ENCODE measurements at places on chromosomes 6 and 20. TPM values are rescaled to one million over a fixed set of nuclear protein-coding genes. Genes with fewer than 3 reads are reported as not detected.

The MDFI gene
- 62.6 TPM for total RNA-seq

The BEND3 gene
- 3.9 TPM for total RNA-seq

The PRDM1 gene
- 0.15 TPM for total RNA-seq

The IPCEF1 gene
- total RNA-seq: not detected

The TRIM31 gene
- total RNA-seq: not detected

DNA sequence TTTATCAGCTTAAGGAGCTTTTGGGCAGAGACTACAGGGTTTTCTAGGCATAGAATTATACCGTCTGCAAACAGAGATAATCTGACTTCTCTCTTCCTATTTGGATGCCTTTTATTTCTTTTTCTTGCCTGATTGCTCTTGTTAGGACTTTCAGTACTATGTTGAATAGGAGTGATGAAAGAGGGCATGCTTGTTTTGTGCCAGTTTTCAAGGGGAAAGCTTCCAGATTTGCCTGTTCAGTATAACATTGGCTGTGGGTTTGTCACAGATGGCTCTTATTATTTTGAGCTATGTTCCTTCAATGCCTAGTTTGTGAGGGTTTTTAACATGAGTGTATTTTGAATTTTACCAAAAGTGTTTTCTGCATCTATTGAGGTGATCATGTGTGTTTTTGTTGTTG lies 192.8 kb upstream of the PHACTR1 start:
- no peaks in the 10 kb centered on the region for H3K27me3 ChIP-seq
- peaks cover 3% of the 10 kb centered on the region for H3K4me1 ChIP-seq
- no peak for DNase-seq

GRCh38 chr20:7610681-7611080 lies 329.6 kb downstream of the HAO1 start:
- H3K27ac ChIP-seq: no peak overlapping the region
- no peak for DNase-seq
- no peaks in the 10 kb centered on the region for H3K27me3 ChIP-seq
- H3K36me3 ChIP-seq: no peaks in the 10 kb centered on the region
- no peaks in the 10 kb centered on the region for H3K4me1 ChIP-seq

DNA sequence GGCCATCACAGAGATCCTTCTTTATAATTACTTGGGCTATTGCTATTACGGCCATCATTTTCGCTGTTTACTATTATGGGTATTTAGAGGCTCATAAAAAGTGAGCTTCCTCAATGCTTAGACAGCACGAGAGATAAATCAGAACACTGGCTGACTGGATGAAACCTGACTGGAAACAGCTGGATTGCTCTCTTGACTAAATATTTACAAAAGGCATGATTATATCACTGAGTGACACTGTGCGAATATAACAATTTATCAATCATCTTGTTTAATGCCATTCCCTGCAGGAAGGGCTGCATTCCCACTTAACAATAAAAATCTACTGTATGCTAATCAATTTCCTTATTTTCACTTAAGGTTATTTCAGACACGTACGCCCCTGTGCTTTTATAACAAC lies 260.1 kb upstream of the ARID1B start:
- H3K4me3 ChIP-seq: no peak overlapping the region
- no peak for DNase-seq
- peaks cover 3% of the 10 kb centered on the region for H3K36me3 ChIP-seq
- no peak overlapping the region for H3K27ac ChIP-seq

DNA sequence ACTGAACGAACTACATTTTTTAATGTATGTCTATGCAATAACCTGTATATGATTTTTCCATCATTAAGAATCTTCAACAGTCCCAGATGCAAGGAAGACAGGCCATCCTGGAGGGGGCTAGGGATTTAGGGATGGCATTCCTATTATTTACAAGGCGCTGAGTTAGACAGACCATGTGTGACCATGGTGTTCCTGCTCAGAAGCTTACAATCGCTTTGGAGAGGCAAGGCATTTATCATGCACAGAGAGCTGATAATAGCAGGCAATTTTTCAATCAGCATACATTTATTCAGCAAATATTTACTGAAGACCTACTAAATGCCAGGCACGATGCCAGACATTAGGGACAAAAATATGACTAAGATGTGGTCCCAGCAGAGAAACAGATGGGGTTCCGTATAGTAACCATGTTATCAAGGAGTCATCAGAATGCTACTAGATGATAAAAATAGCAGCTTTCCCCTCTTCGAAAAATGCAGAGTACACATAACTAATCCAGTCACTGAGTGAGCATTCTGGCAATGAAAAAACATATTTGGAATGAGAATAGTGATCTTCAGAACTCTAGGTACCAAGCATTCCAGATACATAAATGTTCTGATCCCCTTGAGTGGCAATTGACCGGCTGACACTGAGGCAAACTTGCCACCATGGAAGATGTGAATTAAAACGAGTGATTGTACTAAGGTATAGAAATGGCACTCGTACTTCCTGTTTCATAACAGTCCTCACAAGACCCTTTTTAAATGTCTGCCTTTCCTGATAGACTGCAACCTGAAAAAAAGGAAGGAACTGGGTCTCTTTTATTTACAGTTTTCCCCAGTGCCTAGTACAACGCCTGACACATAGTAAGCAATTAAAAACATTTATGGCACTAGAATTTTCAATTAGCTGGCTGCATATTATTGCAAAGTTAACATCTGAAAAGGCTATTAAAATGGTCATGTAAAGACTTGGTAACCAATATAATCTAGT lies 135.7 kb downstream of the ATXN1 start:
- peak overlapping the region; percentile 74 for H3K27ac ChIP-seq
- no peak for DNase-seq
- H3K27me3 ChIP-seq: no peaks in the 10 kb centered on the region
- H3K4me3 ChIP-seq: no peak overlapping the region
- H3K4me1 ChIP-seq: peaks cover 59% of the 10 kb centered on the region
- peaks cover 5% of the 10 kb centered on the region for H3K36me3 ChIP-seq

GRCh38 chr20:21971436-21971835 lies 266.0 kb downstream of the PAX1 start:
- no peaks in the 10 kb centered on the region for H3K4me1 ChIP-seq
- H3K27ac ChIP-seq: no peak overlapping the region
- no peak overlapping the region for H3K4me3 ChIP-seq

GRCh38 chr6:145899915-145900569 lies 64.1 kb downstream of the SHPRH start:
- H3K36me3 ChIP-seq: peaks cover 30% of the 10 kb centered on the region
- H3K27ac ChIP-seq: no peak overlapping the region
- no peaks in the 10 kb centered on the region for H3K27me3 ChIP-seq

DNA sequence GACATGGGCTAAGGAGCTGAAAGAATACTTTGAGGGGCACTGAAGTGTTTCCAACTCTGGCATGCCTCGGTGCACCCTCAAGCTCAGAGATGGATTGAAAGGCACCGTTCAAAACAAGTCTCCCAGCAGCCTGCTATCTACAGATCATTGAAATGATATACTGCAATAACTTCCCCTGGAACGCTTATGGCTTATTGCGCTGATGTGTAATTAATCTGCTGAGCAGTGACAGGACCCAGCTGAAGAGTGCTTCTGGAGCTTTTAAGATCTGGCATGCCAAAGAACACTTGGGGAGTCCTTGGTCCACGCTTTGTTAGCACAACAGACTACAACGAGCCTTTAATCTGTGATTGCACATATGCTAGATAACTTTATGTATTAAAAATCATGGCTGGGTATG lies 708.2 kb downstream of the PRKN start:
- no peaks in the 10 kb centered on the region for H3K27me3 ChIP-seq
- H3K36me3 ChIP-seq: peaks cover 2% of the 10 kb centered on the region
- H3K4me3 ChIP-seq: no peak overlapping the region
- no peak for DNase-seq
- no peak overlapping the region for H3K27ac ChIP-seq

DNA sequence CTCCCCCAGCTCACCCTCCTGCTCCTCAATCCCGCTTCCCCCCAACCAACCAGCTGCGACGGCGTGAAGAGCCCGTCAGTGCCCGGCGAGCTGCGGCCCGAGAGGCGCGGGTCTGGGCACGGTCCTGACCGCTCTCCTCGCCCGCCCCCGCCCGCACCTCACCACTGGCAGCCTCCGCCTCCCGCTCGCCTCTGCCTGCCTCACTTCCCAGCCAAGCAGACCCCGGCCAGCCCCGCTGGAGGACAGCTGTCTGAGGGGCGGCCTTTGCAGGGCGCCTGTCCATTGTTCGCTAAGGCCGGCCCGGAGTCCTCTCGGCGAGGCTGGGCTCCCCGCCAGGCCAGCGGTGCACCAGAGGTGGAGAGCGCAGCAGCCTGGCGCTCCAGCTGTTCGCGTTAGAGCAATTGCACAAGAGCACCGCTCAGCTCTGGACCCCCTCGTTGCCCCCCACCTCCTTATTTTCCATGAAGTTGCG lies 1.3 kb downstream of the SOBP start:
- peaks cover 11% of the 10 kb centered on the region for H3K27me3 ChIP-seq
- peaks cover 30% of the 10 kb centered on the region for H3K4me1 ChIP-seq
- peak overlapping the region; percentile 69 for H3K27ac ChIP-seq

GRCh38 chr6:114100215-114100994 lies 129.5 kb upstream of the HDAC2 start:
- peaks cover 15% of the 10 kb centered on the region for H3K4me1 ChIP-seq
- no peak overlapping the region for H3K27ac ChIP-seq
- no peaks in the 10 kb centered on the region for H3K27me3 ChIP-seq
- H3K4me3 ChIP-seq: no peak overlapping the region
- DNase-seq: no peak

Data from chondrocyte (in vitro differentiated cells).